AG04450 (cell line): ENCODE measurements at places on chromosomes 11 and 22.

DNA sequence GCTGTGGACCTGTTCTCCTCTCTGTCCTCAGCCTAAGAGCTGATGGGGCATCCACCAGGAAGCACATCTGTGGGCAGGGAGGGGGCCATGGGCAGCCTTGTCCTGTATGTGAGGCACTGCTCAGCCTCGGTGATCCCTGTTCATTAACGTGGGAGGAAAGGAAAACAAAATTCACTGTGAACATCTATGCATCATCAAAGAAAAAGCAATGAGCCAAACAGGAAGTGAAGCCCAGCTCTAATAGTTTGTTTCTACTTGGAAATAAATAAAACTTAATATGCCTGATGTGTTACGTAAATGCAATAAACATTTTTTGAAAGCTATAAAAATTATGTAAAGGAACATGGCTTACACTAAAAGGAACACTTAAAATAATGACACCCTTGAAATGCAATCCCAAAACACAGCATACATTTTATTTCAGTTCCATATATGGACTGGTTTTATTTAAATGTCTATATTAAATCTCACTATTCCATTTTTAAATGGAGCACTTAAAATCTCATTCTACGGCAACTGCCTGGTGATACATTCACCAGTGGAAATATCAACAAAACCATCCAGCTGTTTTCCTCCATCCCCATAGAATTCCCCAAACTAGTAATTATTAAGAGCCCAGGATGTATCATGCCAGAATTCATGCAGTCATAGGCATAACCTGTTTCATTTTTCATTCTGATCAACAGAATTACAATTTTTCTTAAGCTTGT is 78.3 kb downstream of the ZNF280B start:
- no peak for DNase-seq

DNA sequence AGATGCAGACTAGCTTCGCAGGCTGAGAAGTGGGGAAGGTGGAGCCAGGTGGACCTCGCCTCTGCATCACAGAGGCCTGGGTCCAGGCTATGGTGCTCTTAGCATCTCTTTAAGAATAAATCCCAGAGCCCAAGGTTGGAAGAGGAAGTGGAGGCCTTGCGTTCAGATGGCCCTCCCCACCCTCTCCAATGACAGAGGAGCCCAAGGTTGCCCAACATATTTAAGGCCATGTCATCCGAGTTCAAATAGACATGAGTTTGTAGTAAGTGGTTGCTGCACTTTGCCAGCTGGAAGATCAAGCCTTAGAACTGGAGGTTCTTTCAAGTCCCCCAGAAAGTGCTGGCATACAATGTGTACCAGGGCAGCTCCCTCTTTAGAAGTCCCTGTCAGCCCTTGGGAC is 47.1 kb upstream of the HORMAD2 start:
- no peak for DNase-seq

DNA sequence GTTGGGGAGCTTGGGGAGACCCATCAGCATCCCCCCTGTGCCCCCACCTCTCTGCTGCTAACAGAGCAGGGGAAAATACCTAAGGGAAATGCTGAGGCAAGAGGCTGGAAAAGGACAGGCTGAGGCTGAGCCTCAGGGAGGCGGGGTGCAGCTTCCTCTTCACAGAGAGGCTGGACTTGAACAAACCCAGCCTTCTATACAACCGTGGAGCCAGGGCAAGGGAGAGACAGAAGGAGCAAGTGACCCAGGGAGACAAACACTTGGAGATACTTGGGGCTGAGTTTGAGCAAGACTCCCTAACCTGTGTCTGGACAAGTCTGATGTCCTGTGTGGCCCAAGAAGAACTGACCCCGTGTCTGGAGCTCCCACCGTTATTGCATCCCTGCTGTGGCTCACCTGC is at the start of gene SLCO2B1:
Gene SLCO2B1 (plus strand): TSS at position 229 of the 400 bp plus-strand sequence. CDS start 275 bp downstream, outside the sequence.
- no peak for DNase-seq

DNA sequence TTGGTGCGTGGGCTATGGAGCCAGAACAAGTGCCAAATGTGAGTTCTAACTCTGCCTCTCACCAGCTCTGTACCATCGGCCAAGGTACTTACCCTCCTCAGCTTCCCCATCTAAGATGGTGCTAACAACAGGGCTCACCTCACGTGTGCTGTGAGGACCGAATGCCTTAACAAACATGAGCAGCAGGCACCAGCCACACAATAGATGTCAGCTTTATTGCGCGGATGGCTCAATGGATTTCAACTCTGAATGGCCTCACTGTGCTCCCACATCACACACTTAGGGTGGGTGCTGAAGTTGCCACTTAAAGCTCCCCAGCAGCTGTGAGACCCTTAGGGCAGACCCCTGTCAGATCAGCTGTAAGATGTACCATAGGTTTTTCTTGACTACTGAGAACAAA is 24.1 kb downstream of the RELT start:
- no peak for DNase-seq

DNA sequence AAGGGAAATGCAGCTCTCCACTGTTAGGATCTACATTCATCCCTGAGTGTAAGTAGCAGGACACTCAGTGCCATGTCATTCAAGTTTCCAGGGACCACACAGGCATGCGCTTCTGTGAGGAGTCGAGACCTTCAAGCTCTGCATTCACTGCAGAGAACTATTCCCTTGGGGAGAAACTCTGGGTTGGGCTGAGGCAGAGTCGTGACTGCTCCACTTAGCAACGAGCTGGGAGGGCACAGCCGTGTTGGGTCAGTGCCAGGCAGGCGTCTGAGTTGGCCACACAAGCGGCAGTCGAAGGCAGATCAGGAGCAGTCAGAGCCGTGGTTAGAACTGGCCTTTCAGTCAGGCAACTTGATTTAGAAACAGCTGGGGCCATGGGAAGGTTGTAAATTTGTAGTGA is 14.7 kb downstream of the MPEG1 start:
- DNase-seq: no peak

- DNase-seq: no peak
Observed at GRCh38 chr11:63490551-63491239, at the start of gene PLAAT5. TSS of gene PLAAT5 (minus strand) at chr11:63491167. CDS start at chr11:63491034, 133 bp downstream.

DNA sequence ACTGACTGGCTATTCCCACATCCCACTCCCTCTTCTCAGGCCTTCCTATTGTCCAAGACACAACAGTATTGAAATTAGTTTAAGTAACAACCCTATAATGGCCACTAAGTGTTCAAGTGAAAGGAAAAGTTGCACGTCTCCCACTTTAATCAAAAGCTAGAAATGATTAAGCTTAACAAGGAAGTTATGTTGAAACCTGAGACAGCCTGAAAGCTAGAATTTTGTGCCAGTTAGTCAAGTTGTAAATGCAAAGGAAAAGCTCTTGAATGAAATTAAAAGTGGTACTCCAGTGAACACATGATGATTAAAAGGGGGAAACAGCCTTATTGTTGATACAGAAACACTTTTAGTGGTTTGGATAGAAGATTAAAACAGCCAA is 332.7 kb downstream of the CASP12 start:
- DNase-seq: no peak

DNA sequence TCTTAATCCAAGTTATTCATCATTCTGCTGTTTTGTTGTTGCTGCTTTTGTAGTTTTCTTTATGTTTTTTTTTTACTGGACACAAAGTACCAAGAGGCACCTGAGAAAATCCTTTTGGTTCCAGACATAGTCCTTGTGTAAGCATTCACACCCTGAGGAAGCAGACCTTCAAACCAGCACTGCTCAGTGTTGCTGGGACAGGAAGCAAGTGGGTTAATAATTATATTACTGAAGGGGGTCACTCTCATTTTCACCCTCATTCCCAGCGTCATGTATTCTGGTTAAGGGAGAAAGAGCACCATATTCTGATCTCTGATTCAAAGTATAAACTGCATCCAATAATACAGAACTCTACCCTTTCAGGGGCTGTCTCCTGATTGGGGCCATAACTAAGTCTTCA is 5.9 kb upstream of the ALKBH3 start:
- DNase-seq: no peak

DNA sequence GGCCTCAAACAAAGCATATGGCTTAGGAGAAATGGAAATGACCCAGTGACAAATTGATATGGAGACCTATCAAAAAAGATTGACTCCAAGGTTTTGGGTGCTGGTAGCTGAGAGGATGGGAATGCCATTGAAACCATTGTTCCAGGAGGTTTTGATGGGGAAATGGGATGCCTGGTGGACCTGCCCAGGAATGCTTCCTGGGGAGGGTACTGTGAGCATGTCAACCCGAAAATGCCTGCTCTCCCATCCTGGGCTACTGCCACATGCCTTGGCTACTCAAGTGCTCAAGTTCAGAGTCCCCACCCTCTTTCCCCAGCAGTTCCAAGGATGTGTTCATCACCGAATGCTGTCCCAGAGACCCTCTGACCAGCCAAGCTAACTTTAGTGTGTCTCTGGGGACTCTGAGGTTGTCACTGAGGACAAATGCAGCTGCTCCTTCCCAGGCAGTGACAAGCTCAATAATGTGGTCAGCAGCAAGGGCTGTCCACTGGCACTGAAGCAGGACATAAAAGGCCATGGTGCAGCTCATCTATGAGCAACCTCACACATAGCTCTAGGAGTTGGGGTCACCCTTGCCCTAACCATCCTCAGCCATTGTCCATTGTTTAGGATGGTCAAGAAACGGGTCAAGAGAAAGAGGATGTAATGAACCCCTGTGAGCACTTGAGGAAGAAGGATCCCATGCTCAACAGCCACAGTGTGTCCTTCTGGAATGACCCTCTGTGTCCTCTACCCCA is 83.7 kb downstream of the TRIM29 start:
- no peak for DNase-seq

GRCh38 chr22:19022755-19023154 is 86.7 kb upstream of the PRODH start:
- DNase-seq: no peak
